ENCODE measurements at places on chromosomes 7 and 10.

DNA sequence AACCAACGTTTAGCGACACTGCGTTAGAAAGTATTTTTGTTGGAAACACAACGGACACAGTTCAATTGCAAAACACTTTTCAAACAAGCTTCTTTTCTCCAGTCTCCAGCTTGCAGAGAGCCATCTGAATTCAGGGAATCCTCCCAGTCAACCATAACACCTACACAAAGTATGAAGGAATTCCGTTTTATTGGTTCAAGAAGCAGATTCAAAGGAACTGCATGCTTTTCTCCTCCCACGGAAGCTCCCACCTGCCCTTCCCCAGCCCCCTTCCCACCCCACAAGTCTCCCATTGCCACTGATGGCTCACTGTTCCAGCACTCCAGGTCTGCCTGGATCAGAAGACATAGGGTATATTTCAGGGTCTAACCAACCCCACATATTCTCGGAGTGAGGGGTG lies 190.6 kb upstream of the TCF7L2 start:
- no peak for DNase-seq

DNA sequence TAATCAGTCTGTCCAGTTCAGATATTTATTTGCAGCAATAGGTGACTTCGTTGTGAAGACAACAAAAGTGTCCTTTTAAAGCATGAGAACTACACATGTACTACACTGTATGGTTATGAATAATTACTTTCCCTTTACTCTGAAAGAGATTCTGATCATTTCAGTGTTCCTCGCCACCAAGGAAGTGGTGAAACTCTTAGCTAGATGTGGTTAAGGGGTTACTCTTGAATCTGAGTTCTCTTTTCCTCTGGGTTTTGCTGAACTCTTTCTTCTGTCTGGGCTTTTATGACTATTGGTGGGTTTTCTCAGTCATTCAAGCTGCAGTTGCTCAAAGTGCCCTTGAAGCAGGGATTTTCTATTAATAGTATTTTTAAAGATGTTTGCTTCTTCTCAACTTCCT lies 127.9 kb upstream of the SEM1 start:
- DNase-seq = no peak

GRCh38 chr7:134210227-134210626 lies 83.1 kb downstream of the LRGUK start:
- no peak for DNase-seq

DNA sequence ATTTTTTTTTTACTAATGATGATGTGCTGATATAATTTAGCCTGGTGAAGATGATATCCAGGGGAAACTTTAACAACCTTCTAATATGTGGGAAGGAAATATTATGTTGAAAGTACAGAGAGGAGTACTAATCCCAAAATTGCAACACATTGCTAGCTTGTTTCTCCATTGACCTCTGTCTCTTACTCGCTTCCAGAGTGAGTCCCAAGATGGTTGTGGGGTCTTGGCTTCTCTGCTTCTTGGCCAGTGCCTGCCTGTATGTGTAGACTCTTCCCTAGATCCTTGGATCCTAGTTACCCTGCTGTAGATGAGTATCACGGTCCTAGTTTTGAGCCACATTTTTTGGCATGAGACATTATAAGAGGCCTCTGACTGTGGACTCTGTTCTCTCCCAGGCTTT lies 17.5 kb downstream of the BMPER start:
- DNase-seq = no peak

DNA sequence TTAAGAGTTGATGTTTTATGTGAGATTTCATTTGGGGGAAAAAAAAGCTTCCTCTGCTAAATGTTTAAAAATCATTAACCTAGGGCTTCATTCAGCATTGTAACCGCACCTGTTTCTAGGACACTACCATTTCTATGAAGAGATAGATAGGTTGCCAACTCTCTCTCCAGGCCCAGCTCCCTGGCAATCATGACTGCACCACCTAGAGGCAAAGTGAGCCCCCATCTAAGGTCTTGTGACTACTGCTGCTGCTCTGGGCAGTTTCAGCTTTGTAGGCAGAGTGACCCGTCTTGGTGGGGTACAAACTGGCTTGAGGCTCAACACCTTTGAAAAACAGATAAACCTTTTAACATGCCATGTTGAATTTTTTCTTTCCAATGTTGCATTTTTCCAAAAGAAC lies 27.3 kb upstream of the MRC1 start:
- no peak for DNase-seq
